NCI-H524 (cell line): ENCODE measurements at places on chromosomes 4 and X.

DNA sequence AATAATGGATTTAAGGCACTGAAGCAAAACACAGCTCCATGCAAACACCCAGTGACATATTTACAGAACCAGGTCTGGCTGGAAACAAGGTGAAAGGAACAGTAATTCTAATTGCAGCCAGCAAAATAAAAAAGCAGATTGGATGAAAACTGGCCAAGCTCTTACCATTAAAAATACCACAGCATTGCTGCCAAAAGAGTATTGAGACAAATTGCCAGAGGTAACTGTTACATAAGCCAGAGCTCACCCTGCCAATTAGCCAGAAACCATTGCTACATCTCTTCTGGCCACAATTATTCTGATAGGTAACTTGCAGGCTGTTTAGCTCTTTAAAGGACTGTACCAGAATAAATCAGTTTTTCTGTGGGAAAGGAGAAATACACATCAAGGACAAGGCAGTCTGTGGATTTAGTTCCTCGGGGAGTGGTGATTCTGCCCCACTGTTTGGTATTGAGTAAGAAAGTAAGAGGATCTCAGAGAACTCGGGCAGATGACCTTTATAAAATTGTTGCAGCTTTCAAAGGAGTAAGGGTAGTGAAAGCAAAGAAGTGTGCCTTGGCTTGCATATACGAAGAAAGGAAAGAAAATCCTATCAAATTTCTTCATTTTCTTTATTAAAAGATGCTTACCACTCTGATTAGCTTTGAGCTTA is 369.5 kb downstream of the PPP3CA start:
- DNase-seq: no peak

GRCh38 chr4:100898844-100899243 is 381.0 kb upstream of the EMCN start:
- DNase-seq: no peak

- DNase-seq: no peak
Observed at GRCh38 chr4:181897935-181898334, 345.3 kb upstream of the TENM3 start.

- no peak for DNase-seq
Observed at GRCh38 chr4:146051728-146052391, 113.2 kb upstream of the ZNF827 start.

GRCh38 chr4:78056265-78057129 is 626 bp upstream of the FRAS1 start:
- DNase-seq: peak; percentile 81

GRCh38 chr4:173153445-173153844 is 15.2 kb upstream of the GALNT7 start:
- no peak for DNase-seq

GRCh38 chrX:69038816-69039215 is 126.4 kb downstream of the PJA1 start:
- no peak for DNase-seq

- DNase-seq: peak; percentile 10
Observed at GRCh38 chr4:70531981-70532380, 13.6 kb downstream of the AMTN start.

GRCh38 chr4:55912249-55912648 is 36.5 kb upstream of the CEP135 start:
- DNase-seq: no peak

DNA sequence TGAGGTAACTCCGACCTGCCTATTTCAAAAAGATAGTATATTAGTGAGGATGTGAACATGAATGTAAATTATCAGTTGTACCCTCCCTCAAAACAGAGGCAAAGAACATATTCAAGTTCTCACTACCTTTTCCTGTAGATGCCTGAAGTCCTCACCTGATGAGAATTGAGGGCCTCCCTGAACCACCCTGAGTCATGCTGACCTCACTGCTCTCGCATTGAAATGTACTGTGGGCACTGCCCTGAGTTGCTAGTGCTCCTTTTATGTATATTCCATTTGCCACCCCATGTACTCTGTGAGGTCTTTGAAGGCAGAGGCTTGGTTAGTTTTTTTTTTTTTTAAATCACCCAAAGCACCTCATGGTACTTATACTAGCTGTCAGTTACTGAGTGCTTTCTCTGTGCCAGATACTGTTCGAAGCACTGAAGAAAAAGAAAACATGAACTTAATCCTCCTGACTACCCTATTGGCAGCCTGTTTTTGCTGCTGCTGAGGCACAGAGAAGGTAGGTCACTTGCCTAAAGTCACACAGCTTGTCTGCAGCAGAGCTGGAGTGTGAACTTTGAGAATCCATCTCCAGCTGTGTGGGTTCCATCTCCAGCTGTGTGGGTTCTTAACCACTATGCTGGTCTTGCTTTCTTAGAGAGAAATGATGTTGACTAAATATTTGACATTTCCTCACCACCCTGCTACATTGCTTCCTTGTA is 253.1 kb upstream of the GPC4 start:
- no peak for DNase-seq

- no peak for DNase-seq
Observed at GRCh38 chr4:101259876-101260275, 87.5 kb downstream of the PPP3CA start.

DNA sequence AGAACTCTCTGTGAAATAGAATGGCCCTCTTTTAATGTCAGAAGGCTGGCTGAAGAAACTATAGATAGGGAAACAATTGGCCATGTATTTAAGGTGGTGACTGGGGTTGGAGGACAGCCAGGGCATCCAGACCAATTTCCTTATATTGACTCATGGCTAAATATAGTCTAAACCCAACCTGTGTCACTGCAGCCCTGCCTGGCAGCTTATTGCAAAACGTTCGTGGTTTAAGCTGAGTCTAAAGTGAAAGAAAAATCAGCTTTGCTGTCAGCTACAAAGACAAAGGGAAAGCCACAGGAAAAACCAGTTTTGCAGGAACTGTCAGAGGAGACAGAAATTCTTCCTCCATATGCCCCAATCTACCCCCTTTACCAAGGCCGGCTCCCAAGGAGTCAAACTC is 902.8 kb upstream of the NDST4 start:
- DNase-seq: no peak

DNA sequence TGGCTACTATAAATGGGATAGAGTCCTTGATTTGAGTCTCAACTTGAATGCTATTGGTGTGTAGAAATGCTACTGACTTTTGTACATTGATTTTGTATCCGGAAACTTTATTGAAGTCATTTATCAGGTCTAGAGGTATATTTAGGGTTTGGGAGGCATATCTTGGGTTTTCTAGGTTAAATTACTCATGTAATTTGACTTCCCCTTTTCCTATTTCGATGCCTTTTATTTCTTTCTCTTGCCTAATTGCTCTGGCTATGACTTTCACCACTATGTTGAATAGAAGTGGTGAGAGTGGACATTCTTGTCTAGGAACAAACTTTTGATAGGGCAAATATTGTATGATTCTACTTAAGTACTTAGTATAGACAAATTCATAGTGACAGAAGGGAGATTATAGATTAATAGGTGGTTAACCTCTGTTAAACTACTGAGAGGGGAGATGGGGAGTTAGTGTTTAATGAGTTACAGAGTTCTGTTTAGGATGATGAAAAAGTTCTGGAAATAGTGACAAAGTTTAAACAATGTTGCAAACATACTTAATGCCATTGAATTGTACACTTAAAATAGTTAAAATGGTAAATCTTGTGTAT is 22.8 kb upstream of the HSPA4L start:
- DNase-seq: no peak

DNA sequence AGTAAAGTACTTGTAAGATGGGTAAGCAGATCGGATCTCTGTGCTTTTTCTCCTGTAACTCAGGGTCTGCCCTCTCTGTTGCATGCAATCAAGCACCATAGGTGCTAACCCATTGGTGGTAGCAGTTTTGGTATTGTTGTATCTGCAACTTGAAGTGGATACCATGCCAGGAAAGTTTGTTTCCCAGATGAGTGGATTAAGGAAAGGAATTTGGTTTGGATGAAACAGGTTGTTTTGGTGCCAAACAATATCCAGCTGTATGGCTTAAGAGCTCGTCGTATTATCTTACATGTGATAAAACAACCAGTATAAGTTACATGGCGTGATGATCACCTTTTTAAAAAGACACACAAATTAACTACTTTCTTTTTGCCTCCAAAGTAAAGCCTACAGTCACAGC is 280.9 kb upstream of the TENM3 start:
- no peak for DNase-seq

DNA sequence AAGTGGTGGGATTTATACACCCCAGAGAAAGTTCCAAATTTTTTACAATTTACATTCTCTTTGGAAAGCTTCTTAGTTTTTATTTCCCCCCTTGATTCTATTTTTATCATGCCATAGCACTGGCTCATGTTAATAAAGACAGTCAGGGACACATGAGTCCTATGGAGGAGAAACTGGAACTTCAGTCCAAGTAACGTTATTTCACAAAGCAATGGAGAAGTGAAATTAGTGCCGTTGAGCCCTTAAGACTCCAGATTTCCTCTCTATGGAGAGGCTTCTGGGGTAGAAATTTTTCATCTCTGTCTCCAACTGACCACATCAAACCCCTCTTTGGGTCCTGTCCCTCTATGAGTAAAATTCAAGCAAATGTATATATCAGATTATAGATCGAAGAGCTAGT is 12.8 kb upstream of the TASL start:
- no peak for DNase-seq

DNA sequence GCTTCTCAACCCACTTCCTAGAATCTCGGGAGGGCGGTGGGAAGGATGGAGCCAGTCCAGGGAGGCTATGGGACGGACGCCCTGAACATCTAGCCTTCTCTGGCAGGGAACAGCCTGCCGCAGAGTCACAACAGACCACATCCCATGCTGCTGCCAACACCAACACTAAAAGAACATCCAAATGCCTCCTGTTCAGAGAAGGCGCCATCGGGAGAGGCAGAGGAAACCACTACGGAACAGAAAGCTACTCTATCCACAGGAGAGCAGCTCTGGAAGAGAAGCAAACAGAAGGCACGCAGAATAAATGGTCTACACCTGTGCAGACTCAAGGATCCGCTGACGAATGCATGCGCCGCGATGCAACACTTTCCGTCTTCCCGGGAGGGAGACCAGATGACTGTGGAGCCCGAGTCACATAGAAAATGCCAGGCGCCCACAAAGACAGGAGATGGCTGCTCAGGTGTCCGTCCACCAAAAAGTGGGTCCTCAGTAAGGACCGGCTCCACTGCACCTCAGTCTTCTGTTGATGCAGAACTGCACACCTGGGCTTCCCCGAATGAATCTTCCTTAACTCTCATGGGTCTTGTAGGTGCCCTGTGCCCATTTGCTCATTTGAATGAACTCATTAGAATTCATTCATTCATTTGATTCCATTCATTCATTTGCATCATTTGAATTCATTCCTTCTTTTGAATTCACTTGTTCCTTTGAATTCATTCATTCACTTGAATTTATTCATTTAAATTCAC is 217.5 kb downstream of the DHRSX start:
- DNase-seq: no peak

DNA sequence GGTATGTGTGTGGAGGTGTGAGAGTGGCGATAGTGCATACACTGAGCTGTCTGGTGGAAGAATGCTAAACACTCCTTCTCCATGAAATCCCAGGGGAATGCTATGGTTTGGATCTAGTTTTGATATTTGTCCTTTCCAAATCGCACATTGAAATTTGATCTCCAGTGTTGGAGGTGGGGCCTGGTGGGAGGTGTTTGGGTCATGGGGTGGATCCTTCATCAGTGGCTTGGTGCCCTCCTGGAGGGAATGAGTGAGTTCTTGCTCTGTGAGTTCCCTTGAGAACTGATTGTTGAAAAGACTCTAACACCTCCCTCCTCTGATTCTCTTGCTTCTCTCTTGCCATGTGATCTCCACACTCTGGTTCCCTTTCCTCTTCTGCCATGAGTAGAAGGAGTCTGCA is 114.1 kb upstream of the HHIP start:
- no peak for DNase-seq

DNA sequence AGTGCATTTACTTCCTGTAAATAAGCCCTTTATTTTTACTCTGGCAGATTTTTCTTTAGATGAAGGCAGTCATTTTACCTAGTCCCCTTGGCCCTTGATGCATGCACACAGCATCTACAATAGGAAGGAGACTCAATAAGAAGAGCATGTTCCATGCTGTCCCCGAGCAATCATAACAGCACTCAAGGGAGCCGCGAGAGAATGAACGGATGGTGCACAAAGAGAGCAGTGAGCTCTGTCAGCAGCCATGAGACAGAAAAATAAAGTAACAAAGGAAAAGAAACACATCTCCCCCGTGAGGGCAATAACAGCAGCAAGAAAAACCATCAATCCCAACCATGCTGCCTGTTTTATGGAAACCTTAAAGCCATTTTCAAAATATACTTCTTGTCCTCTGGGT is 11.9 kb downstream of the SMIM31 start:
- DNase-seq: no peak

DNA sequence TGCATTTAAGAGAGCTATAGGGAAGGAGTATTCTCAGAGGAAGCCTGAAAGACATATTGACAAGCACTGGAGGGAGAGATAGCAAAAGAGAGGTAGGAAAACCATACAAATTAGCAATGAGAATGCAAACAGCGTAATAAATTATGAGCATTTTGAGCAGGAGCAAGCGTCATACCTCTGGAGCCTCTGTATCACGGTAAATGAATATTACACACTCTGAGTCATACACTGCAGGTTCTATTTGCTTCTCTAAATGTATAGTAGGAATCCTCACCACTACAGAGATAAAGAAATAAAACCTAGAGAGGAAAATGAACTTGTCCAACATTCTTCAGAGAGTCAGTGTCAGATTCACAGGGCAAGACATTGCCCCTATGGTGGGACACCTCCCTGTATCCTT is 46.4 kb upstream of the GABRE start:
- DNase-seq: no peak

GRCh38 chr4:176540814-176541213 is 221.0 kb downstream of the SPCS3 start:
- DNase-seq: no peak

DNA sequence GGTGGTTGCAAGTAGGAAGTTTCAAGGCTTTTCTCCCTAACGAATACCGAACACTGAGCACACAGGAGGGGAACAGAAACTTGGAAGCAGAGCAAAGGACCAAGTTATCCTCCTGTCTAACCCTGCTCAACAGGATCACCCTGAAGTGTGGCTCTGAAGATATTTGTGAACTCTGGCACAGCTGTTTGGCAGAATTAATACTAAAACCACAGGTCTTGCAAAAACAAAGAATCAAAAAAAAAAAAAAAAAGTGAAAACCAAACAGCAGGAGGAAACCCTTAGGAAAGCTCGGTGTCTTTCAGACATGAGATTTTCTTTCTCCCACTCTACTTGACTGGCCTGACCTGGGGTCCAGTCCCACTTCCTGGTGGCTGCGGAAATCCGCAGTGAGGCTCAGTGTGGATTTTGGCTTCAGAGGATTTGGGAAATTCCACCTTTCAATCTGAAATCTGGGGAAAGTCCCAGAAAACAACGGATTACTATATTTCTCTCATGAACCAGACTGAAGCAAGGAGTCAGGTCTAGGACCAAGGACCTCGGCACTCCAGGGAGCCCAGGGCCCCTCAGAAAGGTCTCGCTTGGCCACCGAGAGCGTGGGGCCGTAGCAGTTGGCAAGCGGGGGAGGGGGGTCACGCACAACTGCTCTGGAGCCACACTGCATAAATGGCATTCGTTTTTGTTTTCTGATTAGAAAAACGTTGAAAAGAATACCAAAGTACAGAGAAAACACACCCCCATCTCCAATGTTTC is 867 bp downstream of the TIFA start:
- peak; percentile 10 for DNase-seq
